Stomach (tissue), 19 donors: ENCODE measurements at places on chromosomes 3 and 15.

DNA sequence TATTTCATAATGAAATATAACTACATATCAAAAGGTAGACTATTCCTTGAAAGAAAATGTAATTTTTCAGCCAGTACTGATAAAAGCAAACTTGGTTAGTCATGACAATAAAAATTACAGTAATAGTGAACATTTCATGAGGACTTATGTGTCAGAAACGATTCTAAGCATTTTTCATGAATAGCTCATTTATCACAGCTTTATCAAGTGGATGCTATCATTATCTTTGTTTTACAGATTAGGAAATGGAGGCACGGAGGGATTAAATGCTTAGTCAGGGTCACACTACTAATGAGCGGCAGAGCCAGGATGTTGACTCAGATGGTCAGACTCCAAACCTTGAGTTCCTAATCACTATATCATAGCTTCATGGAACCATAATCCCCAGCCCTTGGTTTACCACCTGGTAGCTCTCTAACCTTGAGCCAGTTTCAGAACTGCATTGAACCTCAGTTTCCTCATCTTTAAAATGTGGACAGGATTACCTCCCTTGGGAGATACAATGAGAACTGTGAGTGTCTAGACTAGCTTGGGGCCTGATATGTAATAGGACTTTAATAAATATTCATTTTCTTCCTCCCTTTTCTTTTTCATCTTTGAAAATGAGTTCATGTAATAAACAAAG lies 85.4 kb downstream of the TNIK start:
- no peak for DNase-seq

GRCh38 chr15:53569751-53570480 lies 189.5 kb downstream of the WDR72 start:
- no peak for DNase-seq

DNA sequence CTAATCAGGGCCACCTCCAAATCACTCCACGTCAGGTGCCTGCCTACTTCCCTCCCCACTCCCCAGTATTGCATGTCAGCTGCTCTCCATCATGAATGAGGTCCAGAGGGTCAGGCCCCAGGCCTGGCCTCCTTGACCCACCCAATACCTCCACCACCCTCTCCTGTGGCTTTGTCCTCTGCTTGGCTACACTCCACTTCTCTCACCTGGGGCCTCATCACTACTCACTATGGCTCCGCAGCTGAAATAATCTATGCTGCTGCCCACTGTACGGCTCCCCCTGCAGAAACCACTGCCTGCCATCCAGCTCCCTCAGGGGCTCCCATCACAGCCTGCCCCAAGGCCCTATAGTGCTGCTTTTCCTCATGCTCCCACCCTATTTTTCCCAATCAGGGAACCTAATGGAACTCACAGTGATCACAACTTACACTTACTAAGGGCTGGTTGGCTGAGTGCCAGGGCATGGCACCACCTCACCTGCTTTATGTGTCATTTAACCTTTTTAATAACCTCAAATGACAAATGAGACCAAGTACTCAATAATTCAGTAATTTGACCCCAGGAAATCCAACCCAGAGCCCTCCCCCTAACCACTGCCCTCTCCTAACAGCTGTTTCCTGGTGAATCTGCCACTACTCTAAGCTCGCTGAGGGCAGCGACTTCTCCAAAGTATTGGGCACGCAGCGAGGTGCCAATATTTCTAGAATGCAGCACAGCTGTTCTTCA lies 2.3 kb downstream of the GORASP1 start:
- DNase-seq, result no peak

GRCh38 chr3:53155760-53156159 lies 5.2 kb upstream of the PRKCD start:
- peak; percentile 92 for DNase-seq

DNA sequence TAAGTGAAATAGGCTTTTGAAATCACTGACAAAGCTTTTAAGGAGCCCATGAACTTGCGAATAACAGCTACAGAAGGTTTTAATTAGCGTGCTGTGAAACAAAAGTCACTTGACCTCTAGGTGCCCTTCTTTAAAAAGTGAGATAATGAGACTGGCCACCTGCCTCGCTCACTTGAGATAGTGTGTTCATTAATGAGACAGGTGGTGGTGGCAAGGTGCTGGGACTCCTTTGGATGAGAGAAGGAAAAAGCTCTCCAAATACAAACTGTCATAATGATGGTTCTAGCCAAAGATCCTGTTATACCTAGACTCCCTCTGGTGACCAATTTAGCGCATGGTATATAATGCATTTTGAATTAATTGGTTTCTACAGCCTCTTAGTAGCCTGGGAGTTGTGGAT lies 22.7 kb upstream of the IREB2 start:
- no peak for DNase-seq

DNA sequence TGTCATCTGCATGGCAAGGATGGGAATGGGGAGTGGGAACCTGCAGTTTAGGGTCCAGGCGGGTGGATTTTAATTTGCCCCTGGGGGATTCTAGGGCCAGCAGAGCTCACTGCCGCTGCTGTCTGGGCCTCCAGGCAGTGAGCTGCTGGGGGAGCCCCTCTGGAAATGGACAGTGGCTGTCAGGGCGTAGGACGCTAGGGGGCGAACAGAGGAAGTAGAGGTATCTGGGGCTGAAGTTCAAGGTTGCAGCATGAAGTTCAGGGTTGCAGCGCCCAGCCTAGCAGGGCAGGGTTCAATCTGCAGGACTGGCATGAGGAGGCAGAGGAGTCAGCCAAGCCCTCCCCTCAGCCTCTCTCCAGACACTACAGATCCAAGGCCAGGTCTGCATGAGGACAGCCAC lies 49.5 kb downstream of the APBA2 start:
- DNase-seq, result no peak

DNA sequence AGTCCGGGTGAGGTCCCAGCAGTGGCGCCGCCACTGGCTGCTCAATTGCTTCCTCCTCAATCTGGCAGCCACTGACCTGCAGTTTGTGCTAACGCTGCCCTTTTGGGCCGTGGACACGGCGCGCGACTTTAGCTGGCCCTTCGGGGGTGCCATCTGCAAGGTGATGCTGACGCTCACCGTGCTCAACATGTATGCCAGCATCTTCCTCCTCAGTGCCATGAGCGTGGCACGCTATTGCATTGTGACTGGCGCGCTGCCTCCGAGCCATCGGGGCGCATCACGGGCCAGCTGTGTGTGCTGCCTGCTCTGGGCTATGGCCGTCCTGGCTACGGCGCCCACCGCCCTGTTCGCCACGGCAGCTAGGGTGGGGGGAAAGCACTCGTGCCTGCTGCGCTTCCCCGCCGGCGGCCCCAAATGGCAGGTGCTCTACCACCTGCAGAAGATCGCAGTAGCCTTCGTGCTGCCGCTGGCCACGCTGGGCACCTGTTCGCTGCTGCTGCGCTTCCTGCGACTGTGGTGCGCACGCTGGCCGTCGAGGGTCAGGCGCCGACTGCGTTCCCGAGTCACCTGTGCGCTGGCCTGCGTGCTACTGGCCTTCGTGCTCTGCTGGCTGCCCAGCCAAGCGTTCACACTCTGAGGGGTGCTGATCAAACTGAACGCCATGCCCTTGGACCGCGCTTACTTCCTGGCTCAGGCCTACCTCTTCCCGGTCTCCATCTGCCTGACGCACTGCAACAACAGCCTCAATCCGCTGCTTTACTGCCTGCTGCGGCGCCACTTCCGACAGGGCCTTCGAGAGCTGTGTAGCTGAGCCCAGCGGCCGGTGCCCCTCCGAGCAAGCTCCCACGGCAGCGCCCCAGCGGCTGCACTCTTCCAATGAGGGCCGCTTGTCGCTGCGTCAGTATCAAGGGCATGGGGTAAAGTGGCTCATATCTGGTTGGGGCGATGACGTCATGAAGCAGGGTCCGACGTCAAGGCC lies 20.3 kb upstream of the ADAMTS7 start:
- DNase-seq, result no peak
